ENCODE measurements at places on chromosomes 2 and 18. TPM values are rescaled to one million over a fixed set of nuclear protein-coding genes. Genes with fewer than 3 reads are reported as not detected.

GNAL gene
- total RNA-seq: 26.7 TPM

DSC1 gene
- total RNA-seq: not detected

DNA sequence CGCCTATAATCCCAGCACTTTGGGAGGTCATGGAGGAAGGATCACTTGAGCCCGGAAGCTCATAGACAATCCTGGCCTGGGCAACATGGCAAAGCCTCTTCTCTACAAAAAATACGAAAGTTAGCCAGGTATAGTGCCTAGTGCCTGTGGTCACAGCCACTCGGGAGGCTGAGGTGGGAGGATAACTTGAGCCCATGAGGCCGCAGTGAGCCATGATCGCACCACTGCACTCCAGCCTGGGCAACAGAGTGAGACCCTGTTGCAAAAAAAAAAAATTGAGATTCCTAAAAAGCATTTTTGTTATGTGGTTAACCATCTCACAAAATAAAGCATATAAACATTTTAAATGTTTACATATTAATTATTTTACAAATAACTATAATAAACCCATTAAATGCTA, 13.9 kb downstream of the PCBP1 start:
- DNase-seq: no peak

GRCh38 chr2:69097148-69097610, 84.2 kb downstream of the ANTXR1 start:
- no peak for DNase-seq

ANO7 gene
- 8.6 TPM for total RNA-seq

VWA3B gene
- total RNA-seq: not detected

DNA sequence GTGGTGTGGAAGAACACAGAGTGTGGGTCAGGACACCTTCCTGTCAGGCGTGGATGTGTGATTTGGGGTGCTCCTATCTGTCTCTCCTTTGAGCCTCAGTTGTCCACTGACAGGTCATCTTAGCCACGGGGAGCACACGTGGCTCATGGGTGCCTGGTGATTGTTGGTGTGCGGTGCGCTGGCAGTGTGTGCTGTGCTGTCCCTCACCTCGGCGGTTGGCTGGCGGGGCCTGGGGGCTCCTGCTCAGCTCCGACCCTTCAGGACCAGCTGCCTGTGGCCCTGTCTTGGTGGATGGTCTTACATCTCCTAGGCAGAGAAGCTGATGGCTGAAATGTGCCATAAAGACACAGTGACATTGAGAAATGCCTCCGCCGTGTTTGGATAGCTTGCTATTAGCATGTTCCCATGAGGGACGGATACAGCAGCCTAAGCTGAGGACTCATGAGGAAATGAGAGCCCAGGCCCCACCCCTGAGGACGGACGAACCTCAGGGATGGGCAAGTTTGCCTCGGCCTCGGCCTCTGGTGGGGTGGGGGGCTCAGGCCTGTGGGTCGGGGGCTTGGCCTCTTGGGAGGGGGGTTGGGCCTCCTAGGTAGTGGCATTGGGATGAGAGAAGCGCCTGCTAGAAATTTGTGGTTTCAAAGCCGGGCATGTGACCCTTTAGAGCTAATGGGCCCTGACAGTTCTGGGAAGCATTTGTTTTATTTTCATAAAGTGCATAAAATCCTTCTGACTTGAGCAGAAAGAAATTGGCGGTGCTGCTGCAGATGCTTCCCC, 20.3 kb upstream of the ASB1 start:
- DNase-seq: no peak

TUBA3E gene
- total RNA-seq: 0.18 TPM

IL1RL2 gene
- total RNA-seq: 0.11 TPM

MFSD2B gene
- total RNA-seq: 0.55 TPM

DNA sequence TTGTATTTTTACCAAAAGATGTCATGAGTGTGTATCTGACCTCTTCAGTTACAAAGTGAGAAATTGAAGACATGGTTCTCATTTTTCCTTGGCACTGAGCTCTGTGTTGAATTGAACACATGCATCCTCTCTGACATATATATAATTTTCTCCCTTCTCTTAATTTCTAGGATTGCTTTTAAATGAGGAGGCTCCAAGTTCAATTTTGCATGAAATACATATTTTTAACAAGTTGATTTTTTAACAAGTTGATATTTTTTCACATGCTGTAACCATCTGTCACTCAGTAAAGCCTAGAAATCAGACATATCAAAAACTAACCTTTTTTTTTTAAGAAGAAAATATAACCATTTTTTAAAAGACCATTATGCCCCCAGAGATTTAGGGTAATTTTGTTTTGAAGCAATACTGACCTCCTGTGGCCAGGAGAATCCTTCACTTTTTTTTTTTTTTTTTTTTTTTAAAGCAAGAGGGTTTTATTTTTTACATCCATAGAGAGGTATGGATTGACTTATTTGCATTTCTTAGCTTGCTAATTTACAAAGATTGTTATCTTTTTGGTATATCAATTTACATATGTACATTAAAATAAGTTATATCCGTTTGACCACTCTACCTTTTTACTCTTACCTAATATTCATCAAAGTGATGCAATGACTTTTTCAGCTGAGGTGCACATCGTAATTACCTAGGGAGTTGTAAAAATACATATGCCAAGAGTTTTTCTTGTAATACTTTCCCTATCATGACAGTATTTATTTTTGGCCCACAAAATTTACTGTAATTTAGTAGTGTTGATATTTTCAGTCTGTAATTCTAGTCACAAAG, 161.8 kb downstream of the SOCS6 start:
- no peak for DNase-seq

PDCL3 gene
- 22.0 TPM for total RNA-seq

DNA sequence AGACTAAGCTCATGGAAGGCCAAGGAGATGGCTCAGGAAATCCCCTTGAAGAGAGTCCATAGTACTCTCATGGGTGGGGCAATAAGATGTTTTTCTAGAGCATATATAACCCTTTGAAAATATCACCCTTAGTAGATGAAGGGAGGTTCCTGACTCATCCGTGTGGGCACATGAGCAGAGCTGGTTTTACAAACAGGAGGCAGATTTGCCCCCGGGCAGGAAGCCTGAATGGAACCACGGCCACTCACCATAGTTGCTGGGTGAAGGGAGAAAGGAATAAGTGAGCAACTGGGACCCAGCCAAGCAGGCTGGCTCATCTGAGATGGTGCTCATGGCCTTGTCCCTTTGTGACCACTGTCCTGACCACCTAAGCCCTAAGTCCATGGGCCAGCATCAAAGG, 29.0 kb upstream of the MAPRE3 start:
- no peak for DNase-seq

DNA sequence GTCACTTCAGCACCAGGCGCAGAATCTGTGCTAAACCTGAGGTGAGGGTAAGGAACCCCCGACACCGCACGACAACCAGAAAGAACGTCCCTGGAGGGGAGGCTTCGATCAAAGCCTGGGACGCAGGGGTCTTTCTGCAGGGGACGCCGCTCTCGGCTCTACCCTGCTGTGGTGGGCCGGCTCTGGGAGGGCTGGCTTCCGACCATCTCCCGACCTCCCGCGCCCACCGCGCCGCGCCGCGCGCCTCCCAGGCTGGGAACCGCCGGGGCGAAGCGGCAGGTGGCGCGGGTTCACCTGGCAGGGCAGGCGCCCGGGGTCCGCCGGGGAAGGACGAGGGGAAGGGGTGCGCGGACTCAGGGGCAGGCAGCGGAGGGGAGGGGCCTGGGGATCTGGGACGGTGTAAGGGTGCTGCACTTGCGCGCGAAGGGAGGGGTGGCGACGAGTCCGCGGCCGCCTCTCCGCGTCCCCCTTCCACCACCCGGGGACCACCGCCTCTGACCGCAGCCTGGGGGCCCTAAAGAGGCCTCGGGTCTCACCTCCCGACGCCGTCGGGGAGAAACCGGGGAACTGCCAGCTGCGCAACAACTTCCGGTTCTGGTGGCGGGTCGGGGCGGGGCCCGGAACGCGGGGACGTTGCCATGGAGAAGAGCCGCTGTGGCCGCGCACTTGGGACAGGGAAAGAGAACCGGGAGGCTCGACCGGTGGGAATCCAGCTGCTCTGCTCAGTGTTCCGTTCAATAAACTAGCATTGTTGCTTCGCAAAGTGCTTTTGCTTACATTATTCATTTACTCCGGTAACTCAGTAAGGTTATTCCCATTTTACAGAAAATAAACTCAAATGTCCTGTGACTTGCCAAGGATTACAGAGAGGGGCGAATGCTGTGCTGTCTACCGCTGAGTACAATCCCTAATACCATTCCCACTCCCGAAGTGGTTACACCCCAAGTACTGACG, at the start of gene ZNF396:
Gene ZNF396 (minus strand): TSS at position 596 of the 954 bp plus-strand sequence. CDS start 3,045 bp downstream, outside the sequence.
- DNase-seq: peak; percentile 90

TSPYL6 gene
- not detected for total RNA-seq

LINC00305 gene
- not detected for total RNA-seq

DNA sequence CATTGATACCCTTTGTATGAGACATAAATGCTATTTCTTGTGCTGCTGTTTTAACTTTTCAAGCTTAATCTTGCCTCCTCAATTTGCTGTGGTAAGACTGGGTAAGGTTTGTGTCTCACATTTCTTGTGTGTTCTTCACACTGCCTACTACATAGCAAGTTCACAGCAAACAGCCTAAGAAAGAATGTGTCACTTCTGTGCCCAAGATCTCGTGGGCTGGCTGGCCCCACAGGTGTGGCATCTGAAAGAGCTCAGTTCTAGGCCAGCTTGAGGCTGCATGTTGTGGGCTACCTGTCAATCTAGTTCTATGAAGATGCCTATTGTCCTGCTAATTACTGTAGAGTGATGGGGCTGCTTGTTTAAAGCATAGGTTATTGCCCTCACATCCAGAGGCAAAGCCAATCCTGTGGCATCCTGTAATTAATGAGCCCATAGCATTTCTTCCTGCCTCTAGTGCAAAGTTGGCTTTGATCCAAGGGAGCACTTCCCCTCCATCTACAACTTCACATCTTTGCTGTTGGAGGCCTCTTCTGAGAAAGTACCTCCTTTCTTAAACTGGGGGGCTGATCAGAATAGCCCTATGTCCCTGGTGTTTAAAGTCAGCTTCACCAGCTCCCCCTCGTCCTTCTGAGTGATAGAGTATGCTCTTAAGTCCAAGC, 40.9 kb upstream of the ASPRV1 start:
- no peak for DNase-seq

GRCh38 chr2:72034353-72035095, 113.1 kb downstream of the CYP26B1 start:
- no peak for DNase-seq

DNA sequence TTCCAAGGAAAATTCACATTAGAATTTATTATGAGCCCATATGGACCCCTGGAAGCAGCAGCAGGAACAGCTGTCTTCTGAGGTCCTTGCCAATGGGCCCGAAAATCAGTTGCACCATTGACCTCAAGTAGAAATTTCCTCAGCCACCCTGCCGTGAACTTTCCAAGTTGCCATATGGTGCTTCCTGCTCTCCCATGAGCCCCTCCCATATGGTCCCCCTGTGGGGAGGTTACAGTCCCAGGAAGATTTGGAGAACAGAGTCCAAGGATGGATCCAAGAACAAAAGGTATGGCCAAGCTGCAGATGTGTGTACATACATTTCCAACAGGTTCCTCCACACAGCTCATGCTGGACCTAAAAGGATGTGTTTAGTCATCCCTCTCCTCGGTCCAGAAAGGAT, 34.6 kb downstream of the DIPK1C start:
- DNase-seq: no peak

GRCh38 chr2:15729709-15730544, 138.3 kb downstream of the DDX1 start:
- no peak for DNase-seq

- DNase-seq: no peak
Measured at GRCh38 chr2:19109518-19109917, 248.9 kb downstream of the OSR1 start.

PLB1 gene
- total RNA-seq: 0.27 TPM

- no peak for DNase-seq
Measured at GRCh38 chr2:160294339-160294803, 94.3 kb upstream of the ITGB6 start.
